ENCODE measurements at places on chromosomes 2 and 18.

DNA sequence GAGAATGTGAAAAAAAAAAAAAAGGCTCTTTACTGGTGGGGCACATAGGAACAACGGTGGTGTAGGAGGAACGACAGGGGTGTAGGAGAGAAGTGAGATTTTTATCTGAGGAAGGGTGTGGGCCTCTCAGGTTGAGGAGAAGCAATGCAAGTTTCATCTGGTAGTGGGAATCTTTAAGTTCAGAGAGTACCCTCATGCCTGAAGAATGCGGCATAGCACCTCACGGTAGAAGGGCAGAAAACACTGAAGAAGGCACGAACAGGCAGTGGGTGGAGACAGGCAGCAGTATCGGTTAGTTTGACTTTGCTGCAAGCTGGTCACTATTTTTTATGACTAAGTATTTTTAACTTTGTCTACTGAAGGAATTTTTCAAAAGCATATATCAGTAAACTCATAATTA is 52.2 kb upstream of the TSPYL6 start:
- no peak for DNase-seq

DNA sequence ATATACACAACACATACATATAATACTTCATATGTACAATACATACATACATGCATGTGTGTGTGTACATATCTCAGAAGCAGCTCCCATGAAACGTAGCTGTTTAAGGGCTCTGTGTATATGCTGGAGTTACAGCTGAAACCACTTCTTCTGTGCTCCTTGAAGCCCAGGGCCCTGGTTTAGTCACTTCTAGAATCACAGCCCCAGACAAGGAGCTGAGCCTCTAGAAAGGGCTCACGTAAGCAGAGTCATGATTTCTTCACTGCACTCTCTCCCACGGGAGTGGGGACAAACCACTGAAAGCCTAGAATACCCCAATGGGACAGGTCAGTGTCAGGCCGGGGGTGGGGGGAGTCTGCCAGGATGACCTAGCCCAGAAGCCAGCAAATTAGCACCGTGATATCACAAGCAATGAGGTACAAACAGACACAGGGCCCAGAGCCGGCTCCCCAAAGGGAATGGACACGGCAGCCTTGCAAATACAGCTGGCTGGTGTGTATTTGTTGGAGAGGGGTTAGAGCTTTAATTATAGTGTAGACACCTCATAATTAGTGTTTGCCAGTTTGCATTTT is 90.3 kb downstream of the C1QL2 start:
- DNase-seq = no peak

- DNase-seq = no peak
Measured at GRCh38 chr2:40719414-40719813, 267.5 kb upstream of the SLC8A1 start.

DNA sequence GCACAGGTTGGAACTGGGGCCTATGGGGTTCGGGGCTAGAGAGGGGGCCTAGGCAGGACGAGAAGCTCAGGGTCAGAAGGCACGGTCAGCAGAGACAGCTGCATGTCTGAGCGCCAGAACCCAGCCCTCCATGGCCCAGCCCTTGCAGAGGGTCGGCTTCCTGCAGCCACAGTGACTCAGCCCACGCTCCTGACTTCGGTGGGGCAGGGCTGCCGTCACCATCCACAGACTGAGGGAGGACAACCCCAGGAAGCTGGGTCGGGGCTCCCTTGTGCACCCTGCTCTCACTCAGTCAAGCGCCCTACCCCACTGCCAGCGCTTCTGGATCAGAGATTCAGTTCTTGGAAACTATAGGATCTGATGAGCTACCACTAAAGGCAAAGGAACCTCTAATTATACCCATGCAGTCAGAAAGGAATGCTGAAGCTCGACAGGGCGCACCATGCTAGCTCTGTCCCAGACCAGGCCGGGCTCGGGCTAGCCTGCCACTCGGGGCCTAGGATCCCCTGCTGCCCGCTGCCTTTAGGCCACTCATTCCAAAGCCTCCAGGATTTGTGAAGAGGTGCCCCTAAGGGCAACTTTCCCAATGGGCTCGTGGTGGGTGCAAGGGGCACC is 3.0 kb downstream of the ACTR1B start:
- DNase-seq = no peak

DNA sequence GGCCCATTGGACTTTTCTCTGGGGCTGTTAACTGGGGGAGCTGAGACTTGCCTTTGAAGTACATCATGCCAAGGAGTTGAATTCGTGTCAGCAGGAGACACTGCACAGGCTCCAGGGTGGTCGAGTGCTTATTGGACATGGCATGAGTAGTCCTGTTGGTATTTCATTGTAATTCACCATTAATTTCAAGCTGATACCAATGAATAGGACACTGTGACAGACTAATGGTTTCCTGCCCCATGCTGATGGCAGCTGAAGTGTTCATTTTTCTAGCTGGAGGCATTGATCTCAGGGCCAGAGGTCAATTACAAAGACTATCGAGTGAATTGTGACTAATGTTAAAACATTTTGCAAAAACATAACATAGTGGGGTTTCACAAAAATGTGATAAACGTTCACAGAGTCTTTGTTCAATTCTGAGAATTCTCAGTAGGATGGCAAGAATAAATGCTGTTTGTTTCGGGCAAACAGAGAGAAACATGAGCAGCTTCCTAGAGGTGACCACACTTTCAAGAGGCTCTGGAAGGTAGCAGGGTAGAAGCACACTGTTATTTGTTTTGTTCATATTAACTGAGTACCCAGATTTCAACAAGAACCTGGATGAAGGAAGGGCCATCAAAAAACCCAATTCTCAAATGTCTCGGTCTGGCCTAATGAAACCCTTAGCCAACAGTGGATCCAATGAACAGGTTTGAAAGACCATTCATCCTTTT is 90.6 kb upstream of the ARL4C start:
- no peak for DNase-seq

DNA sequence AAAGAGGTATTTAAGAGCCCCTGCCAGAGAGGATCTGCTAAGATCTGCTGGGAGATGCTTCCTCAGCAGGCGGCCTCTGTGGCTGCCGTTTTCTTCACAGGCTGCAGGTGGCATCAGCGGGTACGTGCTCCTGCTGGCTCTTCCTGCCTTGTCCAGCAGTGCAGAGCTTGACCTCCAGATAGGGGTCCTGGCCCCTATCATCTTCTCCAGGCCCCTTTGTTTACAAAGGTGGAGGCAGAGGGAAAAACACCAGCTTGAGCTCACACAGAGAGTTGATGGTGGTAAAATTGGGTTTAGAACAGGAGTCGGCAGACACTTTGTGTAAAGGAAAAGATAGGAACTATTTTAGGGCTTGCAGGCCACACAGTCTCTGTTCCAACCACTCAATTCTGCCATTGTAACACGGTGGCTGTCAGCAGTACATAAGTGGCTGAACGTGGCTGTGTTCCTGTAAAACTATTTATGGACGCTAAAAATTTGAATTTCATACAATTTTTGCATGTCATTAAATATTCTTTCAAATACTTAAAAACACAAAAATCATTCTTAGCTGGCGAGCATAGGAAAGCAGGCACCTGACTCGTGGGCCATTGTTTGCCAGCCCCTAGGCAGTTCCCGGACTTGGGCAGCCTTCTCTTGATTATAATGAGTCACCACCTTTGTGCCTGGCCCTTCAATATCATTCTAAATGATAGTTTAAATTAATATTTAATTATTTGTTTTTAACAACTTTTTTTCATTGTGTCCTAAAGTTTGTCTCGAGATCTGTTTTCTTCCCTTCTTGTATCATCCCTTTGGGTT is 98.2 kb upstream of the B3GNT7 start:
- peak; percentile 59 for DNase-seq

DNA sequence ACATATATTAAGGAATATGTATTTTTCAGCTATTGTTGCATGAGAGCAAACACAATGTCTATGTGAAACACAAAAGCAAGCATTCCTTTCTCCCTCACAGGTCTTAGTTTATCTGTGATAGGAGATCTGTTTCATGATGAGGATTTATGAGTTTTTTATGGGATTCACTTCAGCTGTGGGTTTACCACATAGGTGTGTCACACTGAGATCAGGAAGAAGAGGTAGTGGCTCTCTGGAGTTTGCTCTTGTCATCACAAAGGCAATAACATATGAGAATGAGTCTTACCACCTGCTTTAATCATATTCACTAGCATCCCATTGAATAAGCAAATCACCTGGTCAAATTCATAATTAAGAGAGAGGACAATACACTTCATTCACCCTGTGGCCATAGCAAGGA is 960.3 kb upstream of the SLC39A10 start:
- no peak for DNase-seq

- DNase-seq = no peak
Measured at GRCh38 chr2:32559136-32559535, 68.7 kb upstream of the TTC27 start.

DNA sequence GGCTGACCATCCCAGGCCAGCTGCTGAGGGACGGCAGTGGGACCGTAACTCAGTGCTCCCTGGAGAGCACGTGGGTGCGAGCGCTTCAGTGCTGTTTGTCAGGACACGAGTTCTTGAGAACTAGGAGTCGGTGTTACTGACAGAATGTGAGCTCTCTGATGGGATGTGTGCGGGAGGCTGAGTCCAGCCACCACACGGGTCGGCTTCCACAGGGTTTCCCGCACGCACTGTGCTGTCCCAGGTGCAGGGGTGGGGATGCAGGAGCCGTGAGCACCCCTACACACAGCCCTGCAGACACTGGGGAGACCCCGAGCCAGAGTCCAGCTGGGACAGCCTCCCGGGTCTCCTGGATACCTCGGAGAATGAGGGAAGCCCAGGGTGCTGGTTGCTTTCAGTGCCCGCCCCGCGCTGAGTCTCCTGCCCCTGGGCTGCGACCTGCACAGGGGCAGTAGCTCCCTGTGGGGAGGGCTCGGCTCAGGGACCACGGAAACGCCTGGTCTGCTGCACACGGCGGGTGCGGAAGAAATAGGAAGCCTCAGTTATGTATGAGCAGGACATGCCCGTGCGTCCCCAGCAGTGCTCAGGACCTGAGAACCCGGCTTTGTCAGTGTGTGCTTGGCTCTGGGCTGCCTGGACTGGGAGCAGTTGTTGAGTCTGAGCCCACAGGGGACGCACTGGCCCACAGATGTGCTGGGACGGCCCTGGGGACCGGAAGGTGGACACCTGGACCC is 71.2 kb downstream of the KCNG2 start:
- DNase-seq = no peak
